ENCODE measurements at places on chromosomes 5 and 9.

DNA sequence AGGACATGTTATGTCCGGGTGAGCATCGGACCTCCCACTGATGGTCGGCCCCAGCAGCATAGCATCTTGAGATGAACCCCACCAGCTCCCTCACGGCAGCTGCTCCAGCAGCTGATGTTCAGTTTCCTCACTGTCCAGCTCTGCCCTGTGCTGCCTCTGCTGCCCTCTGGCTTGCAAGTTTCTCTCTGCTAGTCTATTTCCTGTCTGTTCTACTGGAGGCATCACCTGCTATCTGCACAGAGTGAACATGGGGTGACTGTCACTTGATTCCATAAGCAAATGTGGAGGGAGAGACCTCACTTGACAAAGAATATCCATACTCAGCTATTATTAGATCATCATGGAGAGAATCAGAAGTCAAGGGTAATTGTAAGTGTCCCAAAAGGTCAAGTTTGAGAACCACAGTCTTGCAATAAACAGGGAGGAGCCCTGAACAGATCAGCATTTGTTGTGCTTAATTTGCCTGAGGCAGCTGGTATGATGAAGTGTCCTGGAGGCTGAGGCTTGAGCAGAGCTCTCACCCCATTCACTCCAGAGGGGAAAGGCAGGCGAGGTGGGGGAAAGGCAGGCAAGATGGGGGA, 702.8 kb downstream of the SEMA5A start:
- H3K4me1 ChIP-seq: no peaks in the 10 kb centered on the region
- no peak overlapping the region for H3K27ac ChIP-seq
- DNase-seq: no peak
- H3K27me3 ChIP-seq: no peaks in the 10 kb centered on the region
- no peaks in the 10 kb centered on the region for H3K36me3 ChIP-seq

DNA sequence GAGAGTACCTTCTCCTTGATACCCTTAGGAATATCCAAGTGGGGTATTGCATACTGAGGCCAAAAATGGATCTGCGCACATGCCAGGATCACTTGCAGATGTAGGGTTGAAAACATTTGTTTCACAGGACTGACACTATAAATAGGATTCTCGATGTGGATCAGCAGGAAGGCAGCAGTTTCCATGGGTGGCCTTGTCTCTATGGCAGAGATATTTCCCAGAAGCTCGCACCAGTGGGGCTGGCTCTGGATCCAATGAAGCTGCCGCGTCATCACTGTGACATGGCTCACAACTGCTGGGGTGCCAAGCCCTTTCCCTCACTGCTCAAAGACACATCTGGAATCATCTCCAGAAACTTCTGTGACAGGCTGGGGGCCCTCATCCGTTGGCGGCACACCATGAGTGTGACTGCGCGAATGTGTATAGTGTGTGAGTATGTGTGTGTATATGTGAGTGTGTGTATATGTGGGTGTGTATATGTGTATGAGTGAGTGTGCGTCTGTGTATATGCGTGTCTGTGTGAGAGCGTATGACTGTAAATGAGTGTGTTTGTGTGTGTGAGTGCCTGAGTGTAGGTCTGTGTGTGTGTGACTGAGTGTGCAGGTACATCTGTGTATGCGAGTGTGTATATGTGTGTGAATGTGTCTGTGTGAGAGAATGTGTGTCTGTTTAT, 182.5 kb downstream of the GAS1 start:
- H3K27me3 ChIP-seq: no peaks in the 10 kb centered on the region
- no peak for DNase-seq
- no peak overlapping the region for H3K4me3 ChIP-seq
- no peak overlapping the region for H3K27ac ChIP-seq
- no peaks in the 10 kb centered on the region for H3K4me1 ChIP-seq
- no peaks in the 10 kb centered on the region for H3K36me3 ChIP-seq

- H3K27me3 ChIP-seq: no peaks in the 10 kb centered on the region
- H3K36me3 ChIP-seq: no peaks in the 10 kb centered on the region
- no peak overlapping the region for H3K4me3 ChIP-seq
- no peak for DNase-seq
- no peak overlapping the region for H3K27ac ChIP-seq
- no peaks in the 10 kb centered on the region for H3K4me1 ChIP-seq
These were observed 207.1 kb upstream of the PAPPA start for GRCh38 chr9:115946530-115946929.

- H3K27ac ChIP-seq: no peak overlapping the region
- peaks cover 10% of the 10 kb centered on the region for H3K4me1 ChIP-seq
- no peak overlapping the region for H3K4me3 ChIP-seq
These were observed 12.5 kb upstream of the ZSWIM6 start for GRCh38 chr5:61319388-61320146.

DNA sequence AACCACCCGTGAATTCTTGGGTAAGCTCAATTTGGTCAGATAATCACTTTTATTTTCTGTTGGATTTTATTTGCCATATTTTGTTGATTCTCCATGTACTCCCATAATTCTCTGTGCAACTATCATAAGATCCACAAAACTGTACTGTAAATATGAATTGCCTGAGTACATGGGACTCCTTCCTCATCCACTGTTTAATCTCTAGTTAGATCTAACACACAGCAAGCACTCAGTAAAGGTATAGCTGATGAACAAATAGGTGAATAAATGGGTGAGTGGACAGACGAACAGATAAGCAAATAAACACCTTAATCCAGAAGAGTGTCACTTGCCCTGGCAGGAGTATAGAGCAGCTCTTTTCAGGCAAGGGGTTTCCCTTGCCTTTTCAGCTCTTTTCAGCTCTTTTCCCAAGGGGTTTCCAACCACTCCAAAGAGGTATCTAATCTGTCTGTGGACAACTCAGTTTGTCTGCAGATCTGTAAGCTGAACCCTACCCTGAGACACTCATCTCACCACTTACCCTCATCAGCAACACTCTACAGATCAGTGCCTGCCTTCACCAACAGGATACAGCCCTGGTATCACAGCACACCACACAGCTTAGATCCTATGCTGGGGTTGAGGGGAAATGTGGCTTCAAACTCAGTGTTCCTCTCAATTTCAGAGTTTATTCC, 51.2 kb downstream of the SIL1 start:
- no peak for DNase-seq
- H3K4me1 ChIP-seq: peaks cover 3% of the 10 kb centered on the region
- no peaks in the 10 kb centered on the region for H3K27me3 ChIP-seq

- DNase-seq: no peak
- no peaks in the 10 kb centered on the region for H3K4me1 ChIP-seq
- H3K36me3 ChIP-seq: no peaks in the 10 kb centered on the region
- no peak overlapping the region for H3K27ac ChIP-seq
These were observed 70.6 kb downstream of the MAST4 start for GRCh38 chr5:66666778-66667177.

DNA sequence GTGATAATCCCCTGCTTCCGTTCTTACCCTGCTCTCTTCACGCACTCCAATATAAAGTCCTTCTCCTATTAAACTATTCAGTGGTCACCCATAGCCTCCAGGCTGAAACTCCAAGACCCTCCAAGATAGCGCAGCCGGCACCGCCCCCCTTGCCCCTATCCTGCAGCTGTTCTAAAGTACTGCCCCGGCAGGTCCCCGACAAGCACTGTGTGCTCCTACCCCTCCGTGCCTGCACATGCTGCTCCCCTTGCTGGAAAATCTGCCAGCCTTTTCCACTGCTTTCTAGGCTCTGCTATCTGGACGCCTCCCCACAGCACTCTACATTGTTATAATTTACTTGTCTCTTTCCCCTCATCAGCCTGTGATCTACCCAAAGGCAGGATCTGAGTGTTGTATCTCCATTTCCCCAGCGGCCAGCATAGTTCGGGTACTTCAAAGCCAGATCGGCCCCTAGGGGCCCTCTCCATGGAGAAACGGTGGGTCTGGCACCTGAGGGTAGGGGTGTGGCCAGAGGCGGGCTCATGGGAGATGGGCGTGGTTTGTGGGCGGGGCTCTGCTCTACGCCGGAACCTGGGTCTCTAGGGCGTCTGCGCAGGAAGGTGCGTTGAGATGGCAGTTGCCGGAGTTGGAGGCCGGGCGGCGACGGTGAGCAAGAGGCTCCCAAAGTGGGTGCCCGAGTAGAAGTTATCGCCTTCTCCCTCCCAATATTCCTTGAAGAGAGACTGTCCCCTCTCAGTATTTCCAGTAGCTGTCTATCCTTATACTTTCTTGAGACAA, 83.5 kb upstream of the RUSC2 start:
- peak; percentile 38 for DNase-seq
- peaks cover 19% of the 10 kb centered on the region for H3K27me3 ChIP-seq
- H3K4me3 ChIP-seq: no peak overlapping the region
- H3K4me1 ChIP-seq: no peaks in the 10 kb centered on the region
- H3K36me3 ChIP-seq: no peaks in the 10 kb centered on the region

GRCh38 chr5:66551338-66551737, 44.9 kb upstream of the MAST4 start:
- no peak overlapping the region for H3K4me3 ChIP-seq
- H3K4me1 ChIP-seq: peaks cover 13% of the 10 kb centered on the region
- H3K27me3 ChIP-seq: peaks cover 5% of the 10 kb centered on the region
- H3K27ac ChIP-seq: no peak overlapping the region

- peaks cover 8% of the 10 kb centered on the region for H3K27me3 ChIP-seq
- H3K36me3 ChIP-seq: no peaks in the 10 kb centered on the region
- no peak for DNase-seq
These were observed 115.4 kb downstream of the EGFLAM start for GRCh38 chr5:38373743-38374142.

DNA sequence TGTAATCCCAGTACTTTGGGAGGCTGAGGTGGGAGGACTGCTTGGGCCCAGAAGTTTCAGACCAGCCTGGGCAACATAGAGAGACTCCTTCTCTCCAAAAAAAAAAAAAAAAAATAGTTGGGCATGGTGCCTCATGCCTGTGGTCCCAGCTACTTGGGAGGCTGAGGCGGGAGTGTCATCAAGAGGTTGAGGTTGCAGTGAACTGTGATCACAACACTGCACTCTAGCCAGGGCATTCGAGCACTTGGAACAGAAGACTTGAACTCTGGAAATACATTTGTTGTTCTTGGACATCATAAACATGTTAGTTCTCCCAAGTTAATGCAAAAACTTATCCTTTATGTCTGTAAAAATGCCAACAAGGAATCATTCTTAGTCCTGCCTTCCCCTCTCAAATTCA, 29.6 kb downstream of the EHMT1 start:
- no peak overlapping the region for H3K4me3 ChIP-seq
- H3K27ac ChIP-seq: no peak overlapping the region
- H3K36me3 ChIP-seq: peaks cover 51% of the 10 kb centered on the region
- H3K4me1 ChIP-seq: peaks cover 36% of the 10 kb centered on the region

DNA sequence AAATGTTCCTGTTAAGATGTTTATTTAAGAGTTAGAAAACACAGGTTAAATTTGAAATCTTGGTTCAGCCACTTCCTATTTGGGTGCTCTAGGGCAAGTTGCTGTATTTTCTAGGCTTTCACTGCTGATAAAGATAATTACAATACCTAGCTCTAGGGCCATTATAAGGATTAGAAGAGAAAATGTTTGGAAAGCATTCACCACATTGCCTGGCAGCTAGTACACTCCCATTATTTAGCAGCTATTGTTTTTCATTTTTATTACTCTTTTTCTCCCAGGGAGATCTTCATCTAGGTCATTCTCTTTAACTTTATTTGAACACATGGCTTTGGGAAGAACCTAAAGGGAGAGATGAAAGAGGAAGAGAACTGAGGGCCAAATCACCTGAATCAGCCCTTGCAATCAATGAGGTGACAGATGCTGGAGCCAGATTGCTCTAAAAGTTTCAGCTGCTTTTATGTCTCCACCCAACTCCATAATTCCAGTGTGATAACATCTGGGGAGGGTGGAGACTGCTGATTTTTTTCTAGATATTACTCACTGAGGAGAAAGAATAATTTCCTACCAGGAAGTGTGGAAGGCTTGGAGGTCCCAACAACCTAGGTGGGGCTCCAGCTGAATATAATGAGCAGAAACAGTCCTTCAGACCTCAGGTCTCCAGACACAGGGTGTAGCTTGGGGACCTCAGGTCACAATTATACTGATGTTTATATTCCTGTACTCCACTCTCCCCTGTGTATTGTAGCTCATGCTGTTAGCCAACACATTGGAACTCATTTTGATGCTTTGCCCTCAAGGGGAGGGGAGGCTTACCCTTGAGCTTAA, 640.0 kb downstream of the RAB3C start:
- no peaks in the 10 kb centered on the region for H3K4me1 ChIP-seq
- H3K27me3 ChIP-seq: peaks cover 7% of the 10 kb centered on the region
- no peaks in the 10 kb centered on the region for H3K36me3 ChIP-seq

DNA sequence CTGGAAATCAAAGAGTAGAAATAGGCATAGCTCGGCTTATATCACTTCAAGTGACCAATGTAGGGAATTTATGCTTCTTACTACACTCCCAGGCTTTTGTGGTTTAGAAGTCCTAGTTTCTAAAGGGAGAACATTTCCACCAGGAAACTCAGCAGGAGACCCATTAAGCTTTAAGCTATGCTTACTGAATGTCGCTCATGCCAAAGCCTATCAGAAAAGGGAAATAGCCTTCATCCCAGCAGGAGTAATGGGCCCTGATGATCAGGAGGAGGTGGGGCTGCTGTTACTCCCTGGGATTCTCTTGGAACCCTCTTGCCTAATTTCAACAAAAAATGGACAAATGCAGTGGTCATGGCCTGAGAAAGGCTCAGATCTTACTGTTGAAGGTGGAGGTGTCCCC, 54.5 kb upstream of the SEMA6A start:
- H3K27ac ChIP-seq: no peak overlapping the region
- H3K4me3 ChIP-seq: no peak overlapping the region
- no peaks in the 10 kb centered on the region for H3K36me3 ChIP-seq
- H3K4me1 ChIP-seq: no peaks in the 10 kb centered on the region
- no peak for DNase-seq
- H3K27me3 ChIP-seq: peaks cover 3% of the 10 kb centered on the region

DNA sequence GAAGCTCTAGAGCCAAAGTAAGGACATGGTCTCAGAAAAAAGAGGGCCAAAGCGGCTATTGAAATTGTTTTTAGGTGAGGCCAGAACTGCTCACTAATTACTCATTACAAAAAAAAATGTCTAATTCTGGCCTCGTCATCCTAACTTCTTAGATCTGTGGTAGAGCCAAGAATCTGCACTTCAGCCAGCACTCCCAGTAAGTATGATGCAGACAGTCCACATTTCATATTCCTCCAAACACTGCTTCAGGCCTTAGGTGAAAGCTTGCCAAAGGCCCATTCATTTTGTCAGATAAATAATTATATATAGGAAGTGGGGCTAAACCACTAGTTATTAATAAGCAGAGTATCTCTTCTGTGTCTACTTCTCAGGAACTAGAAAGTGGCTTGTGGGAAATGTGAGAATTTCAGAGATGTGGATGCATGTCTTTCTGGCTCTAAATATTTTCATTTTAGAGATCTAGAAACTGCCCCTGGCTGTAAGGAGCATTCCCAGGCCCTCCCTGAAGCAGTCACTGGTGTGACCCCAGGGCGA, 554.0 kb downstream of the TLE4 start:
- no peaks in the 10 kb centered on the region for H3K36me3 ChIP-seq
- no peak for DNase-seq
- no peak overlapping the region for H3K27ac ChIP-seq
- no peak overlapping the region for H3K4me3 ChIP-seq

DNA sequence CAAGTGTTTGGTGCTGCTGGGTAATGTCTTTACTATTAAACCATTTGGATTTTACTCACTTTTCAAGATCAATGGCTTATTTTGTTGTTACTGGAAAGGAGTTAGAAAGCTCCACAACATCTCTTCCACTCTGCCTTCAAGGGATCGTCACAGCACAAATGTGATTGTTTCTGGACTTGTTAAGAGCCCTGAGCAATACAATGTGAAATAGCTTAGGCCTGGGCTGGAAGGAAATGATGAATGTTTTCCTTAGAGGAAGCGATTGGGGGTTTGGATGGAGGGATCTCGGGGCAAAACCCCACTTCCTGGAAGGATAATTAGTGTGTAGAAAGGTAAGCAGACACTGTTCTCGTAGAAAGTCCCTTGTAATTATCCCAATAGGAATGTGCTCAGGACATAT, 59.3 kb upstream of the MYO10 start:
- H3K27me3 ChIP-seq: peaks cover 2% of the 10 kb centered on the region
- H3K4me1 ChIP-seq: peaks cover 6% of the 10 kb centered on the region
- no peak for DNase-seq
- H3K27ac ChIP-seq: no peak overlapping the region
- H3K36me3 ChIP-seq: no peaks in the 10 kb centered on the region

Data from activated CD8-positive, alpha-beta T cell treated with anti-CD3 and anti-CD28 coated beads, Interleukin-2, amount 10 ng/mL, durations not matched to agents 7 days and 5 days (primary cell).